Ureter (tissue), 1 donor: ENCODE measurements at places on chromosomes 13 and 19. TPM values are rescaled to one million over a fixed set of nuclear protein-coding genes. Genes with fewer than 3 reads are reported as not detected.

- DNase-seq, result no peak
Measured at GRCh38 chr13:41306271-41307145, 4.6 kb upstream of the NAA16 start.

GRCh38 chr13:41842036-41842620, 118.8 kb downstream of the VWA8 start:
- DNase-seq, result no peak

The ZNF99 gene
- 0.34 TPM for total RNA-seq

DNA sequence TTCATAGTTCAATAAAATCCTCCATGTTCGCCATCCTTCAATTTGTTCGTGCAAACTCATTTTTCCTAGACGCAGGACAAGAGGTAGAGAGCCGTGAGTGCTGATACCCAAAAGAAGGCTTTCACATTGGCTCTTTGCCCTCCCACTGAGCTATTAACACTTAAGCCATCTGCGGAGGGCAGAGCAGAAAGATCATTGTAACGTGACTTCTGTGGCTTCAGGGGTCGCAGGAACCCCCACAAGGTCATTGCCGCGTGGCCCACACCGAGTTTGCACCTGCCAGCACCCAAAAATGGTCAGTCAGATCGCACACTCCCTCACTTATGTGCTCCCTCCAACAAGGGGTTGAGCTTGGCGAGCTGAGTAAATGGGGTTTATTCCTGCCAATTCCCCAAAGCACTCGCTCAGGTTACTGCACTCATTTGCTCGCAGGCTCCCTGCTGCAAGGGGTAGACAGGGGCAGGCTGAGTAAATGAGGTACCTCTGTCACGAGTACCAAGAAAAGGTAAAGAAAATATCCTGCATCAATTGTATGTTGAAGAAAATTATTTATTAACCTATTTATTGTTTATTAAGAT, 144.1 kb downstream of the PRR20E start:
- no peak for DNase-seq

GRCh38 chr19:50720921-50721381, 1.3 kb upstream of the SHANK1 start:
- DNase-seq, result no peak

The TMEM91 gene
- total RNA-seq, result 12.2 TPM

- DNase-seq, result no peak
Measured at GRCh38 chr19:51146751-51147150, 4.7 kb downstream of the SIGLEC7 start.

The MRPS12 gene
- total RNA-seq, result 43.0 TPM
